Bronchial smooth muscle cell (primary cell): ENCODE measurements at places on chromosomes 5 and 9. TPM values are rescaled to one million over a fixed set of nuclear protein-coding genes. Genes with fewer than 3 reads are reported as not detected.

The PCDHGA8 gene
- 3.5 and 4.4 TPM in 2 replicates for total RNA-seq

The C9orf153 gene
- total RNA-seq = 0.09 and 0.32 TPM in 2 replicates

The GDF9 gene
- under 0.01 and 0.09 TPM in 2 replicates for total RNA-seq

The ANKRD55 gene
- total RNA-seq = not detected in 2 replicates

The CARD9 gene
- total RNA-seq = 0.77 and 0.79 TPM in 2 replicates

The TMEM252 gene
- not detected in 2 replicates for total RNA-seq

The RNF208 gene
- total RNA-seq = 0.09 and 0.16 TPM in 2 replicates

The ENG gene
- 11.0 and 13.9 TPM in 2 replicates for total RNA-seq

The PCDHB12 gene
- total RNA-seq = 0.16 and 0.86 TPM in 2 replicates

The PDE6A gene
- not detected in 2 replicates for total RNA-seq

The TXNDC8 gene
- not detected in 2 replicates for total RNA-seq

The IL11RA gene
- 14.0 and 16.3 TPM in 2 replicates for total RNA-seq

The ORM2 gene
- total RNA-seq = not detected in 2 replicates

The ACTL7A gene
- total RNA-seq = not detected in 2 replicates

The HTR1A gene
- total RNA-seq = not detected in 2 replicates

The PCDHA3 gene
- 0.32 and 0.34 TPM in 2 replicates for total RNA-seq

The AK8 gene
- 0.26 and 0.47 TPM in 2 replicates for total RNA-seq

The PCDHA7 gene
- 0.26 and 0.47 TPM in 2 replicates for total RNA-seq

The TTF1 gene
- 8.2 and 8.6 TPM in 2 replicates for total RNA-seq

The CER1 gene
- not detected in 2 replicates for total RNA-seq

The NRARP gene
- 0.09 and 0.16 TPM in 2 replicates for total RNA-seq
